Uterine smooth muscle cell (primary cell): ENCODE measurements at places on chromosomes 2 and 18. TPM values are rescaled to one million over a fixed set of nuclear protein-coding genes. Genes with fewer than 3 reads are reported as not detected.

The COLEC11 gene
- under 0.01 TPM in 1 of 2 replicates, not detected in the other for total RNA-seq

The HNMT gene
- 35.9 and 61.4 TPM in 2 replicates for total RNA-seq

The CYP26B1 gene
- 0.33 and 0.37 TPM in 2 replicates for total RNA-seq

The MTLN gene
- 41.5 and 47.6 TPM in 2 replicates for total RNA-seq

The PIEZO2 gene
- 0.12 and 0.44 TPM in 2 replicates for total RNA-seq

The PLCD4 gene
- 2.1 and 2.6 TPM in 2 replicates for total RNA-seq

The AGXT gene
- under 0.01 TPM in 1 of 2 replicates, not detected in the other for total RNA-seq

The CHST9 gene
- total RNA-seq: under 0.01 TPM in 1 of 2 replicates, not detected in the other

The MAP3K20 gene
- total RNA-seq: 125 and 161 TPM in 2 replicates

The ZSWIM2 gene
- total RNA-seq: 0.11 and 0.62 TPM in 2 replicates

The IMPACT gene
- total RNA-seq: 25.2 and 29.6 TPM in 2 replicates
